ENCODE measurements at places on chromosomes 12 and 14.
A peak's percentile ranks its signal among the peaks of the same experiment; 100 is the strongest.

- peak; percentile 16 for DNase-seq
Observed at GRCh38 chr14:100098171-100098570, 32.9 kb downstream of the EVL start.

DNA sequence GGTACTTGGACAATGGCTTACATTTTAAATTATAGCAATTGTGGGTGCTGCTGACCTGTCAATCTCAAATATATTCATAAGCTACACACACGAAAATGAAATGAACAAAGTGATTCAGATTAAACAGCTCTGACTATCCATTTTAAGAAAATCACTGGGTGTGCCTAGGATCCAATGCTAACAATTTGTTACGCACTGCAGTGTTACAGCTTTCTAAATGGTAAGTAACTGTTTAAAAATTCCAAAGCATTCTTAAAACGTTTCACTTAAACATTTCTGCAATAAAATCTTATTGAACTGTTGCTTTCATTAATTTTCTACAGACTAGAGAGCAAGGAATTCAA, 18.9 kb downstream of the LMO3 start:
- no peak for DNase-seq

GRCh38 chr12:27207615-27208413, 36.3 kb upstream of the STK38L start:
- no peak for DNase-seq

- DNase-seq: no peak
Observed at GRCh38 chr14:54591866-54592265, 24.9 kb downstream of the SAMD4A start.

GRCh38 chr14:22379727-22380126, 209.3 kb downstream of the DAD1 start:
- no peak for DNase-seq

- DNase-seq: no peak
Observed at GRCh38 chr12:60072911-60073310, 477.1 kb downstream of the SLC16A7 start.

DNA sequence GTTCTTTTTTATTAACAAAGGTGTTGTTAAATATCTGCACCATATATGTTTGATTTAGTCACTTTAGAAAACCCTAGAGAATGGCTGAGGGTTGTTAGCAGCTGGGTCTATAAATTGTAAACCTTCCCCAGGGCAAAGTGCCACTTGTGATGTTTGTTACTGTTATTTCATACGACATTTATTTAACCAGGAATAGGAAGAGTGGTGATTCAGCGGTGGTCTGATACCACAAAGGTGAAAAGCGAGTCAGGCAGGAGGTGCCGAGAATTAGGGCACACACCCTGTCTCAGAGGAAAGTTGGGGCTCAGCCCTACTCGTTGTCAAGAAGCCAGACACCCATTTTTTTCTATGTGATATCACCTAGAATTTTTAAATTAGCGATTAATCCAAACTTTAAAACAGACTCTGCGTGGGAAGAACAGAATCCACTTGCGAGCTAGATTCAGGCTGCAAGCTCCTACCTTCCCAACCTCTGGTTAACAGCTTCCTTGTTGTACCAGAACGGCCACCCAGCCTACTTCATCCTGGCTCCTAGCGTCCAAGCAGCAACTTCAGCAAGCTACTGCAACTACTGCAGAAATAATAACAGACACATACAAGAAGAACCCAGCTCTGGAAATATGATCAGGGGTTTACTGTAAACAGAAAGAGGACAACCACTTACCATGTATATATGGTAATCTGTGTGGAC, 126.7 kb downstream of the TMEM132D start:
- DNase-seq: no peak

- no peak for DNase-seq
Observed at GRCh38 chr14:77985211-77985615, 185.0 kb upstream of the NRXN3 start.
